ENCODE measurements at places on chromosomes 2 and 18.

DNA sequence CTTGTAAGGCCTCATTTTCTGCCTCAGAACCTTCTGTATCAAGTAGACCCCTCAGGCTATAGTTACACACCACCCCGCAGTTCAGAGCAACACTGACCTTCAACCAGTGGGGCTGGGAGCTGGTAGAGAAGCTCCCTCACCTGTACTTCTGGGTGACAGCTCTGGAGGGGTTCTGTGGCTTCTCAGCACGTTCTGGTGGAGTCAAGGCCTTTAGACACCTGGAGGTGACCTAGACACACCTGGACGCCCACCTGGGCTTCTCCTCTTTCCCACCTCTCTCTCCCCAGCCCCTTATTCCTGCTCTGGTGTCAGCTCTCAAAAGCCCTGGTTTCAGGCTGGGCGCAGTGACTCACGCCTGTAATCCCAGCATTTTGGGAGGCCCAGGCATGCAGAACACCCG, 7.3 kb upstream of the CIB4 start:
- no peak for DNase-seq

DNA sequence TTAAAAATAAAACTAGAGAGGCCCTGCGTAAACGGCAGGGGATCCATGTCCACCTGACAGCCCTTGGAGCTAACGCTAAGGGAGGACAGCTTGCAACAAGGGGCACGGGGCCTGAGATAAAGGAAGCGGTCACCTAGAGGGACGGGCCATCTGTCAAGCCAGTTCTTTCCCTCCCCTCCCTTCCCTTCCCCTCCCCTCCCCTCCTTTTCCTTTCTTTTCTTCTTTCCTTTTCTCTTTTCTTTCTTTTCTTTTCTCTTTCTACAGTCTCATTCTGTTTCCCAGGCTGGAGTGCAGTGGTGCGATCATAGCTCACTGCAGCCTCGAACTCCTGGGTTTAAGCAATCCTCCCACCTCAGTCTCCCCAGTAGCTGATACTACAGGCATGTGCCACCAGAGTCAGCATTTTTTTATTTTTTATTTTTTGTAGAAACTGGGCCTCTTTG, 34.5 kb upstream of the CTAGE1 start:
- DNase-seq: no peak

DNA sequence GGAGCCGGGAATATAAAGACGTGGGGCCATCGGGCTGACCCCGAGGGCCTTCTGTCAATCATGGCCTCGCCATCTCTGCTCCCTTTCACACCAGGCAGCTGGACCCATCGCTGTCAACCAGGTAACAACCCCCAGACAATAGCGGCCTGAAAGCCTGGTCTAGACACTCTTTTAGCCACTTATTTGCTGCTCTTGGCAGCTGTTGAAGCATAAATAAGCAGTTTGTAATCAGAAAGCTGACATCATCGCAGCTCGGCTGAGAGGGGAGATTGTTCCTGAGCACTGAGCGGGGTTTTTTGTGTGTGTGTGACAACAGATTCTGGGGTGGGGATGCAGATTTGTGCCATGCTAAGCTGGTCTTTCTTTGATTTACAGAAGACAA, 423.6 kb upstream of the POU3F3 start:
- no peak for DNase-seq

- no peak for DNase-seq
These were observed 65.3 kb upstream of the EPB41L5 start for GRCh38 chr2:119947535-119947934.

- no peak for DNase-seq
These were observed 1.1 kb upstream of the TMEFF2 start for GRCh38 chr2:192195548-192196418.

GRCh38 chr2:46303233-46303632, 6.0 kb downstream of the EPAS1 start:
- no peak for DNase-seq

DNA sequence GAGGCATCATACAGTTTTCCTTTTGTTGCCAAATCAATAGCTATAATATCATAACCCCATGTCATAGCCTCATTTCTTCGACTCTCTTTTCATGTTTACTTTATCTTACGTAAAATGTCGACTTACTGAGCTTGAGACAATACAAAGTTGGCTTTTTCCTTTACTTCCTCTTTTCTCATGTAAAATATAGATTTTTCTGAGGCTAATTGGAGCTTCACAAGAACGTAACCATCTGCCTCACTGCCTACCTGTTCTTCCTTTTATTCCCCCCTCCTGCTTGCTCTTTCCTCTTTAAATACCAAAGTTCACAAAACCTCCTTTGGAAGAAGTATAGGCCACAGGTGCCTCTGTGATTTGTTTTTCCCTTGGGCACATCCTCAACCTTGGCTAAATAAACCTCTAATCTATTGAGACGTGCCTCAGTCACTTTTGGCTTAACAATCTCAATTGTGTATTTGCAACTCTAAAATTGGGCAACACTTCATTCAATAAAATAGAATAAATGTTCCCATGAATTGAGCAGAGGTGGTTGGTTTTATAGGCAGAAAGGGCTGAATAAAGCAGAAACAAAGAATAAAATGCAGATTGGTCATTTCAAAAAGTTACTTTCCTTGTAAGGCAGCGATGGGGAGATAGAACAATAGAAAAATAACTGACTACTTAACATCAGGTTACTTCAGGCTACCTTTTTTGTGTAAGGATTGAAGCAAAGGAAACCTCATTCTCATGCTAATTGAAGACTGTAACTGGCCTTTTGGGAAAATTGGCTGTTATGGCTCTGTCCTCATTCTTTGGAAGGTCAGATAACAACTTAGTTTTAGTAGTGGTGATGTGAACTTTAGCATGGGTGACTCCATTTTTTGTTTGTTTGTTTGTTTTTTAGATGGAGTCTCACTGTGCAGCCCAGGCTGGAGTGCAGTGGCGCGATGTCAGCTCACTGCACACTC, 21.3 kb downstream of the COMMD1 start:
- no peak for DNase-seq

DNA sequence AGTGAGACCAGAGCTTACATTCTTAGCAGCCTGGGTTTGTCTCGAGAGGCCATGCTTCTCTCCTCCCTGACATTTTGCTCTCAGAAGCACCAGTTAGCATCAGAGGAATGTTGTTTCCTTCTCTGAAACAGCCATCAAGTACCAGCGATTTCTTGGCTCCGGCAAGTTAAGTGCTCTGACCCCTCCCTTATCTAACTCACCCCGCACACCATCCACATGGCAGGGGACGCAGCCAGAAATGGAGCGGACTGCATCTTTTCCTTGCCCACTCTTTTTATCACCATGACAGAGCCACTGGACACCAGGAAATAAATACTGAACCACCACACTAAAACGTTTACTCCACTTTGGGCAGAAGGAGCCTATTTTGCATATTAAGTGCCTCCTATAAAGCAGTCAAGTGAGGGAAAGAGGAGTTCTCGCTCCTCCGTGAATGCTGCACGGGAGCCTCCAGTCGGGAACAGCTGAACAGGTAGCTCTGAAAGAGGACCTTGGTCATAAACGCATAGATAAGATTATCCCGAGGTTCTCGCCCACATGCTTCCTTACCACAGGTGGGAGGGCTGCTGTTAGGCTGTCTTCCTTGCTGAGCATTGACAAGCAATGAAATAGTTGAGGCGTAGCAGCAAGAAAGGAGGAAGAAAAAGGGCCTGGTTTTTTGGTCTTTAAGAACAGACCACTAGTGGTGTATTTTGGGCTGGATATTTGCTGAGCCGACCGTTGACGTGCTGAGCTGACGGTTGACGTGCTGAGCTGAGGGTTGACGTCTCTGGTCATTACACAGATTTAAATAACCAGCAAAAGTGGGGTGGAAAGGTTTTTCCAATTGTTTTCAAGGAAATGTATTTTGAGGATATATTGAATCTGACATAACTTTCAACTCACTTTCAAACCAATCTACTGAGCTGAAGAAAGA, 71.4 kb upstream of the ITGB6 start:
- DNase-seq: no peak

GRCh38 chr18:71450257-71450656, 1093.9 kb downstream of the CBLN2 start:
- DNase-seq: no peak

GRCh38 chr18:21830532-21830931, 89.9 kb downstream of the MIB1 start:
- no peak for DNase-seq

- no peak for DNase-seq
These were observed 78.1 kb downstream of the MAP4K4 start for GRCh38 chr2:101775636-101776035.

DNA sequence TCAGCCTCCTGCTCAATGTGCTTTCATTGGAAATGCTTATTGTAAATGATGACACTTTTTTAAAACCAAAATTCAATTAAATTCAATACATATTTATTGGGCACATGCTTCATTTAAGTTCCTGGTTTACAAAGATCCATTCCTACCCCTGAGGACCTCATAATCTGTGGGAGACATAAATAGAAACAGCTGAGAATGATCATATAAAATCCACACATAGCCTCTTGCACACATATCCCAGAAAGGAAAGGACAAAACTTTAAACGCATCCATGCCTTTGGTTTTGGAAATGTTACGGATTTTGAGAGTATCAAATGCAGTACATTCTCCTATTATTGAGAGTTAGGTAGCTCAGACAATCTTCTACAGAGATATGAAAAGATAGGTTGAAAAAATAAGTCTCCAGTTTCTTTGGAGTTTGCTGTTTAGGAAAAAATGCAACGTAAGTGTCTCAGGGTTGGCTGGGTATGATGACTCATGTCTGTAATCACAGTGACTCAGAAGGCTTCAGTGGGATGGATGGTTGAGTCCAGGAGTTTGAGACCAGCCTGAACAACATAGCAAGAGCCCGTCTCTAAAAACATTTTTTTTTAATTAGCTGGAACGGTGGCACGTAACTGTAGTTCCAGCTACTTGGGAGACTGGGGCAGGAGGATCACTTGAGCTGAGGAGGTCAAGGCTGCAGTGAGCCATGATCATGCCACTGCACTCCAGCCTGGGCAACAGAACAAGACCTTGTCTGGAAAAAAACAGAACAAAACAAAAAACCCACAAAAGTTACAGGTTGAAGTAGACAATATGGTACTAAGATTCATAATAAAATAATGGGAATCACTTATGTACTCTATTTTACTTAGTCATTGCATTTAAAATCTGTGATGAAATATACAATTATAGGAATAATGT, 3.9 kb upstream of the PRELID3A start:
- DNase-seq: peak; percentile 41

DNA sequence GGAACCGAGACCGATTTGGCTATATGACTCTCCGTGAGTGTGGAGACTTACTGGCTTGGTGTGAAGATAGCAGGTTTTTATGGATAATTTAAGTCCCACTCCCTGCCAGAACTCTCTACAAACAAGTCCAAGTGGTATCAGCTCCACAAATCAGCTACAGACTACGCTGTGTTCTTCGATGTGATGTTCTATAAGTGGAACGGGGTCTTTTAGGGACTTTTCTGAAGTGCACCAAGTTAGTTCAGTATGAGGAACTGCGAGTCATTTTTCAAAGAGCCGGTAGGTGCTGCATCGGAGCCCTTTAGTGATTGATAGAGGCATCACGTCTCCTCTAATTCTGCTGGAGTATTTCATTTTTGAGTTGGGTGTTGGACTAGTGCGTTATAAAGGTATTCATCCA, 107.1 kb downstream of the TSHZ1 start:
- DNase-seq: no peak

DNA sequence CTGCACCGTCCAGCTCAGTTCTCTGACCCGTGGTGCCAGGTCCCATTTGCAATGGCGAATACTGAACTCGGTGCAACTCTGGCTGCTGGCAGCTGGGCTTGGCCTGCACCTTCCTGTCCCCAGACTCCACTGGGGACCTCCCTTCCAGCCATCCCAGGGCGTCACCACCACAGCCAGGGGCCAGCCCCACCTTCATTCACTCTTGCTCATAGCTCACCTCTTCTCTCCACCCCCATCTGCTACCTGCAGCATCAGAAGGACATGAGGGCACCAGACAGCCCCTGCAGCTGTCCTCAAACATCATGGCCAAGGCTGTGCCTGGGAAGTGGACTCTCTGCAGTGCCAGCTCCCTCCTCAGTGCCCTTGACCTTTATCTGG, 16.2 kb upstream of the ALPI start:
- no peak for DNase-seq

DNA sequence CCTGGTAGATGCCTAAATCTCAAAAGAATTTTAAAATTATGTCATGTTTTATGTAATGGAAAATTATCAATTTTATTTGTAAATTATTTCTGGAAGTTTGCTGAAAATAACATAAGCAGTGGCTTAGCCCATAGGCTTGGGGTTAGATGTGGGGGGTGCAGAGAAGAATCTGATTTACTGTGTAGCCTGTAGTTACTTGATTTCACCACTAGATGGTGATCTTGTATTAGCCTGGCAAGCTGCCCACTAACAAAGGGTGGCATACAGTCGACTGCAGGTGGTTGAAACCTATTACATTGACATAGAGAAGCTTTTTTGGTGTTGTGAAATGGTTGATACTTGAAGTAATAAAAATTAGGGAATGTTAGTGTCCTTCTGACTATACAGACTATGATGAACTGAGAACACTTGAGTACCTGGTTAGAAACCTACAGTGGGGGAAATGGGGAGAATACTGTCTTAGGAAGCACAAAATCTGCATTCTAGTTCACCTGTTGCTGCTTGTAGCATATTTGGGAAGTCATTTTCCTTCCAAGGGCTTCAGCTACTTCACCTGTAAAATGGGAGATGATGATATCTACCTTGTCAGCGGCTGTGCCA, 191.0 kb upstream of the LHCGR start:
- no peak for DNase-seq

DNA sequence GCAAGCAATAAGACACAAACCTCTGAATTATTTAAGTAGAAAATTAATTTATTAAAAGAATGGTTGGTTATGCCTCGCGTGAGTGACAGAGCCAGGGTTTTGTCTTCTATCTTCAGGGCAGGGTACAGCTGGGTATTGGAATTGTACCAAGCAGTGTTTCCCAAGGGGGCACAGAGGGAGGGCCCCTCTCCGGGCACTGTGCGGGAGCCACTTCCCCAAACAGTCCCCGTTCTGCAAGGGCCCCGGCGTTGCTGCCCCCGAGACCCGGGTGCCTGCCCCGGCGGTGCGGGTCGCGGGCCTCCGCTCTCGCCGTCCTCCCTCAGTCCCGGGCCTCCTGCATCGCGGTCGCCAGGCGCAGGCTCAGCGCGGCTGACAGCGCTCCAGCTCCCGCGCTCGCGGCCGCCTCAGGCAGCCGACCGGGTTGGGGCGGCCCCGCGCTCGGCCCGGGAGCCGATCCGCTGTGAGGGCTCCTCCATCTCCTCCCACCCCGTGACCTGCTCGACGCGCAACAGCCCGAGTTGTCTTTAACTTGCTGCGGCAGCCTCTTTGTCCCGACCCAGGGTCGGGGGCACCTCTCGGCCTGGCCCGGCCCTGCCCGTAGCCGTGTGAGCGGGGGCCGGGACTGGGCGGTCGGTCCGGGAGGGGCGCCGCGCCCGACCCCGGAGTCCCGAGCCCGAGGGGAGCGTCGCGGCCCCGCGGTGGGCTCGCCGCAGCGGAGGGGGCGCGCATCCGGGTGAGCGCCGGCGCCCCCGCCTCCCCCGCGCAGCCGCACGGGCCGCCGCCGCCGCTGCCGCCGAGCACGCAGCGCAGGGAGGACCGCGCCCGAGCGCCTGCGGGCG, 620 bp upstream of the GALNT1 start:
- DNase-seq: no peak
